ENCODE measurements at places on chromosomes 12 and 14.

- DNase-seq: peak; percentile 23
These were observed 209.7 kb downstream of the SYNE2 start for GRCh38 chr14:64062381-64063115.

GRCh38 chr14:96598332-96598928, 96.2 kb downstream of the PAPOLA start:
- DNase-seq: no peak

DNA sequence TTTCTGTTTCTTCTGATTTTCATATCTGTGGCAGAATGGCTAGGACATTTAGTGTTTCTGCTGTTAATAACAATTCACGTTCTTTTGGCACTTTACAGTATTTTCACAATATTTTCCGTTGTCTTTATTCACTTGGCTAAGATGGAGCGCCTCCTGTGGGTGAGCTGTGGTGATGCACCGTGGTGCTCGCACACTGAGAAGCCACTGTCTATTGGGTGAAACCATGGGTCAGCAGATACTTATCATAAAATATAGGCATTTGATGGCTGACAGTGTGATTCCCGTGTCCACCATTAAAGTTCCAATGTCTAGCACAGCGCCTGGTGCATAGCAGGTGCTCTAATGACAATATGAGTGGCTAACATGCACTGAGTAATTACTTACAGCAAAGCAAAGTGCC, 141.8 kb downstream of the VRK1 start:
- DNase-seq: no peak

GRCh38 chr12:49388682-49389386, 21.6 kb downstream of the SPATS2 start:
- no peak for DNase-seq

DNA sequence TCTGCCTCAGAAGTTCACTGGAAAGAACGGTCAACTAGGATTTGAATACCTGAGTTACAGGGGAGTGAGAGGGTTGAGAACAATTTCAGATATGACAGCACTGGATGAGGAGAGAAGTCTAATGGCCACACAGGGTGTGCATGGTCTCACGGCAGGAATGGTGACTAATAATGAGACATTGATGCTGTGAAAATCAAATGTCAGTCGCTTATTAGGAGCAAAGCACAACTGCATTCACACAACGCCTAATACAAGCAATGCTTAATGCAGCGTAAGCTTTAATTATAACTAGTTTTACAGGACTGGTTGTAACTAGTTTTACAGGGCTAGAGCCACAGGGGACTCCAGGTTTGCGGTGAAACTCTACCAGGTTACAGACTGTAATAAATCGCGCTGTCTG, 23.4 kb upstream of the PRIMA1 start:
- no peak for DNase-seq

DNA sequence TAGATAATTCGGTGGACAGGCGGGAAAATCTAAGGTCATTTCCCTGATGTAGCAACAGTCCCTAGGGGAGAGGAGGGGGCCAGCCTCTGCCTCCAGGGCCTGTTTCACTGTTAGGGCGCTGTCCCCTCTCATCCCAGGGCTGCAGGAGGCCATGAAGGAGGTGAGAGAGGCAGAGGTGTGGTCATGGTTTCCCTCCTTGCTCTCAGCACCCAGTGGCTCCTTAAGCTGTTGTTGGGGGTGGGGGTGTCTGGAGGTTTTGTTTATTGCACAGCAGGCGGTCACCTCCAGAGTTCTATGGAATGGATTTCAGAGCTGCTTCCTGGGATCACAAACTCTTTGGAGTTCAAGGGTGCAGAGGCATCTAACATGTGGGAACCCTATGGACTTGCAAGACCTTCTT, 212.5 kb upstream of the RTL1 start:
- no peak for DNase-seq

DNA sequence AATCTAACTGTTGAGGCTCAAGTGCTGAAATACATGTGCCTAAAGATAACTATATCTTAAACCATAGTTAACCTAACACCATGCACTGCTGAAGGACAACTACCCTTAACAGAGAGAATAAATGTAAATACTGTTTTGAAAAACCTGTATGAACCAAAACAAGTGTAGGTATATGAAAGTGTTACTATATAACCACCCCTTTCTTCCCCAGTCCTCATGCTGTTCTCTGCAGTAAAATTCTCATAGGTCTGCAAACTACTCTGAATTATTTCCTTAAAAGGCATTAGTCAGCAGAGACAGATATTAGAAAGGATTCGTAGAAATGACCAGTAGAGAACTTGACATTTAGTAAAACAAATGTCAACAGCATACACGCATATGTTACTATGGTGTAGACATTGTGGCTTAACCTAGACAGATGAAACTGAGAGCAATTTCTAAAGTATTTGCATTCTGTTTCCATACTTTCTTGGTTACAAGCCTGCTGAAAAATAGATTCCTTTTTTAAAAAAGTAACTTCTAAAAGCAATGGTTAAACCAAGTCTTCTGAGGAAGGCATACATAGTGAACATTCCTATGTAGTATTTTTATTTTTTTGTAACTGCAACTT, 13.9 kb downstream of the CSRP2 start:
- no peak for DNase-seq

GRCh38 chr12:132222096-132222807, 78.0 kb downstream of the NOC4L start:
- peak; percentile 17 for DNase-seq

- no peak for DNase-seq
These were observed 9.1 kb downstream of the PRKCH start for GRCh38 chr14:61330511-61330910.

- DNase-seq: peak; percentile 96
These were observed 887.0 kb downstream of the TMTC2 start for GRCh38 chr12:83573671-83574070.

- peak; percentile 24 for DNase-seq
These were observed 336.8 kb downstream of the NAV3 start for GRCh38 chr12:78167510-78167909.

DNA sequence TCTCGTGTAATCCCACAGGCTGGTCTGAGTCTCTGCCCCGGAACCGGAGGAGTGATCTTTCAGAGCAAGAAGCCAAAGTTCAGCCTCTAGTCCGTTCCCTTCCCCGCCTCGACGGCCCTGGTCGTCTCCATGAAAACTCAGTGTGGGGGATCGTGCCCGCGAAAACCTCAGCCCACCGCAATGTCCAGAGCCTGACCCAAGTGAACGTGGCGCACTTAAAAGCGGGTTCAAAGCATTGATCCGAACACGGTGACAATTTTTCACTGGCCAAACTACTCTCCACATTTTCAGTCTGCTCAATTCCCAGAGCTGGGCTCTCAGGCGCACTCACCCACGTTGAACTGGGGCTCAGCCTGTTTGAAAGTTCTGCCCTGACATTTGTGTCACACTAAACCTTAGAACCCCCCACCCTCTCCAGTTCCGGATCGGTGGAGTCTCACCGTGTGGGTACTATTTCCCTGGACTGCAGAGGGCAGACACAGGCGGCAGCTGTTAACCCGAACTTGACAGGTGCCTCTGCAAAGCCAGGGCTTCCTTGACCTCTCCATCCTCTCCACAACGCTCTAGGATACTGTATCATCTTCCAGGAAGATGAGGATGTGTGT, 886 bp upstream of the PRICKLE1 start:
- peak; percentile 44 for DNase-seq

- DNase-seq: peak; percentile 86
These were observed 114.7 kb downstream of the SLC8A3 start for GRCh38 chr14:70073924-70074566.

GRCh38 chr12:132439333-132439904, 50.5 kb upstream of the FBRSL1 start:
- DNase-seq: no peak

DNA sequence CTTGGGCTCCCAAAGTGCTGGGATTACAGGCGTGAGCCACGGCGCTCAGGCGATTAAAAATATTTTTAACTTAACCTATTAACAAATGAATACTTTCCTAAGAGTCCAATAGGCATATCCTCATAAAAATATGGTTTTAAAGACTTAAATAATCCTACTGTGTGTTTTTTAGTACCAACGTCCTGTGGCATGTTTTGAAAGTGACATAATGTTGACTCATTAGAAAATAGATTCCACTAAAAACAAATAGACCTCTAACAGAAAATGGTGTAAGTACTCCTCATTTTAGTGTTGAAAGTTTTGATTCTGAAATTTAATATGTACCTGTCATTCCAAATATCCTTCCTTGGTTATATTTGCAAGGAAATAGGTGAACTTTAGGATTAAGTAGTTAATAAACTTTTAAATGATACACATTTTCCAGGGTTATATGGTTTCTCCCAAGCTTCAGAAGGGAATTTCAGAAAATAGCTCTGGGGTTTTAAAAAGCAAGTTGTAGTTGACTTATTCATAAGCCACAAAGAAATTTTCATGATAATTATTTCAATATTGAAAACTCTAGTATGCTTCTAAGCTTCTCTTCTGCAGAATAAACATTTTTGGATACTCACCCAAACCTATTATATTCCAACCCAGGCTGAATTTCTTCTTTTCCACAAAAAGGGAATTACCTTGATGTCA, 12.1 kb upstream of the LUM start:
- no peak for DNase-seq

GRCh38 chr14:85198001-85198400, 331.9 kb upstream of the FLRT2 start:
- DNase-seq: no peak

GRCh38 chr12:69168363-69168762, 71.0 kb upstream of the CPSF6 start:
- no peak for DNase-seq

DNA sequence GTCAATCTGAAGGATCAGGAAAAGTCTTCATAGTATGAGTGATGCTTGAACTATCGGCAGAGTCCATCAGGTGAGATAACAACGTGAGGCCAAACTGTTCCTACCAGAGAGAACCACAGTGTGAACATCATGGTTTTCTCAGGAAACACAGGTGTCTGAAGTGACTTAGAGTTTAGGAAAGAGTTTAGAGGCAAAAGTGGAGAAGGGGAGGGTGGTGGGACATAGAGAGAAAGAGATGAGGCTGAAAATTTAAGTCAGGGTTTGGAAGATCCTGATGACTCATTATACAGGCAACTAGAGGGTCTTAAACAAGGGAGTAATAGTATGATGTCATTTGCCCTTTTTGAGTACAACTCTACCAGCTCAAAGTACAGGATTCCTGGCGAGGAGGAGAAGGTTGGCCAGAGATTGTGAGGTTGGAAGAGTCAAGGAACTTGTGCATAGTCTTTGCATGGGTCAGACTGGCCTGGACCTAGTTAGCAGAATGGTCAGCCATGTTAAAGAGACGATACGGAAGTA, 16.0 kb downstream of the CPNE8 start:
- no peak for DNase-seq

DNA sequence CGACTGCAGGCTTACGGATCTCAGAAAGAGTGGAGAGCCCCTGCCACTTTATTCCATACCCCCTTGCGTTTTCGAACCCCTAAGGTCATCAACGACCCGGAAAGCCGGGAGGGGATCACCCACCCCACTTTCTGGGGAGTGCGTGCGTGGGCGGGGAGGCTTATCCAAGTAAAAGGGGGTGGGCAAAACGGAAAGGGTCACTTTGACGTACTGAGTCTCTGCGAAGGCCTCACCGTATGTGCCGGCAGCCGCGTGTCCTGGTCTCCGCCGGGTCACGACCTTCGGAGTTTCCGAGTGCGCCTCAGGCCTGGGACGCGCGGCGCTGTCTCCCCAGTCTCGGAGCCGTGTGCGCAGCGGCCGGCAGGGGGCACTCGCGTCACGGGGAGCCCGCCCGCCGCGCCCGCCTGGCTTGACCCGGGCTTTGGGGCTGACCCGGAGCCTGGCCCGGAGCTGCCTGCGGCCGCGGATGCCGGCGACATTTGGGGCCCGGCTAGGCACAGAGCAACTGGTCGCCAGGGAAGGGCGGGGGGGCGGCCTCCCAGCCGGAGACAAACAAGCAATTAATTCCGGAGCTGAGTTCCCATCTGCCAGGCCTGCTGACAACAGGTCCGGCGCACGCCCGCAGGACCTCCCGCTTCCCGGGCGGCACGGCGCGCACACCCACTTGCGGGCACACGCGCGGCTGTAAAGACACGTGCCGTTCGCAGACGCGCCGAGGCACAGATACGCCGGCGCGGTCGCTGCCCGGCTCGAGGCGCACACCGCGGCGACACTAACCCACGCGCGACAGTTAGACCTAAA, 890 bp upstream of the KIF26A start:
- DNase-seq: peak; percentile 51

GRCh38 chr14:58771016-58771415, 133.3 kb downstream of the DACT1 start:
- DNase-seq: no peak

GRCh38 chr14:39469094-39469710, 37.0 kb upstream of the FBXO33 start:
- DNase-seq: no peak

DNA sequence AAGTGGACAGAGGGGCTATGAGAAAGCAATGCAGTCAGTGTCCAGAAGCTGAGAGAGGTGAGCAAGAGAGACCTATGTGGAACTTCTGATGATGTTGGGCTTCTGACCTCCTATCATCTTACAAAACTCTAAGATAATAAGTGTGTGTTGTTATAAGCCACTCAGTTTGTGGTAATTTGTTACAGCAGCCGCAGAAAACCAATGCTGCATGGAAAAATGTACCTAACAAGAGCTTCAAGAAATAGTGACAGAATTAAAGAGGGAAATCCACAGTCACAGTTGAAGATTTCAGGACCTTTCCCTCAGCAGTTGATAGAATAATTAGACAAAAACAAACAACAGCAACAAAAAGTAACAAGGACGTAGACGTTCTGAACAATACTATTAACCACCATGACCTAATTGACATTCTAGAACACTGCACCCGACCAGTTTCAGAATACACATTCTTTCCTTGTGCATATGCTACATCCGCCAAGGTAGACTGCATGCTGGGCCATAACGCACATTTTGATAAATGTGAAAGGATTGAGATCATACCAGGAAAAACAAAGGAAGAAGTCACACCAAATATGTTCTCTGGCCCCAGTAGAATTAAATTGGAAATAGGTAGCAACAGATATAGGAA, 1.8 kb upstream of the EVL start:
- no peak for DNase-seq

DNA sequence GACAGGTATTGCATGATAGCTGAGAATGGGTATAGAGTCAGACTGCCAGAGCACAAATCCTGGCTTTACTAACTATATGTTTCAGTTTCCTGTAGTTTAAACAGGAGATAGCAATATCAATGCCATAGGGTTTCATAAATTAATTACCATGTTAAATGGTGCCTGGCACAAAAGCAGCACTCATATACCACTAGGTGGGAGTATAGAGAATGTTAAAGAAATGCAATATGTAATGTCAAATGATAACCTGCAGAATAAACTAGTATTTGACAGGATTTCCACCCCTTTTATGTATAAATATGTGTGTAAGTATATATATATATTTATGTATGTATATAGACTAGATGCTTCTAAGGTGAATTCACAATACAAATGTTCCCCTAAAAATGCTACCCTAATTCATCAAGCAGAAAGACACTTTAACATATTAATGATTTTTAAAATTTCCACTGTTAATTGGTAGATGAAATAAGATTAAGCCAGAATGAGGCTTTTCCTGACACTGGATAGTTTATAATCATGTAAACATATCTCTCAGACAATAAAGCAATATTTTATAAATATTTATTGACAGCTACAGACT, 8.6 kb downstream of the WDR89 start:
- DNase-seq: peak; percentile 44

GRCh38 chr14:67515386-67516079, 17.6 kb upstream of the PLEKHH1 start:
- DNase-seq: no peak

- DNase-seq: peak; percentile 23
These were observed 16.0 kb downstream of the SLC41A2 start for GRCh38 chr12:104942075-104942474.

Data from MCF 10A (cell line).